ENCODE measurements at places on chromosomes 1 and 21.

DNA sequence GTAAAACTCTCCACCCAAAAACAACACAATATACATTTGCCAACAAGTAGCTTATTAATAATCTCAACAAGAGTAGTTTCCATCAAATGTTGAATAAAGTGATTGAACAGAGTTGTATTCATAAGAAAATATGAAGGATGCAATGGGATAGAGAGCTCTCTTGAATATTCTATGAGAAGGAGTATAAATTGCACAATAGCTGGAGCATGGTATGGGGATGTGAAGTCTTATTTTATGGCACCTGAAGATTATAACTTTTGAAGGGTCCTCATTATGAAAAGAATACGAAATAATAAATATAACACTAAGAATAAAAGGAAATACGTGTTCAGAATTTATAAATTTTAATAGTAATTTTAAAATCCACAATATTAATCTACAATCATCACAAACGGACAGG is 1415.1 kb downstream of the KCNT2 start:
- no peak for DNase-seq

- DNase-seq: no peak
Observed at GRCh38 chr1:101238031-101238628, 1.3 kb downstream of the S1PR1 start.

- no peak for DNase-seq
Observed at GRCh38 chr1:91454136-91454535, 46.5 kb upstream of the CDC7 start.

DNA sequence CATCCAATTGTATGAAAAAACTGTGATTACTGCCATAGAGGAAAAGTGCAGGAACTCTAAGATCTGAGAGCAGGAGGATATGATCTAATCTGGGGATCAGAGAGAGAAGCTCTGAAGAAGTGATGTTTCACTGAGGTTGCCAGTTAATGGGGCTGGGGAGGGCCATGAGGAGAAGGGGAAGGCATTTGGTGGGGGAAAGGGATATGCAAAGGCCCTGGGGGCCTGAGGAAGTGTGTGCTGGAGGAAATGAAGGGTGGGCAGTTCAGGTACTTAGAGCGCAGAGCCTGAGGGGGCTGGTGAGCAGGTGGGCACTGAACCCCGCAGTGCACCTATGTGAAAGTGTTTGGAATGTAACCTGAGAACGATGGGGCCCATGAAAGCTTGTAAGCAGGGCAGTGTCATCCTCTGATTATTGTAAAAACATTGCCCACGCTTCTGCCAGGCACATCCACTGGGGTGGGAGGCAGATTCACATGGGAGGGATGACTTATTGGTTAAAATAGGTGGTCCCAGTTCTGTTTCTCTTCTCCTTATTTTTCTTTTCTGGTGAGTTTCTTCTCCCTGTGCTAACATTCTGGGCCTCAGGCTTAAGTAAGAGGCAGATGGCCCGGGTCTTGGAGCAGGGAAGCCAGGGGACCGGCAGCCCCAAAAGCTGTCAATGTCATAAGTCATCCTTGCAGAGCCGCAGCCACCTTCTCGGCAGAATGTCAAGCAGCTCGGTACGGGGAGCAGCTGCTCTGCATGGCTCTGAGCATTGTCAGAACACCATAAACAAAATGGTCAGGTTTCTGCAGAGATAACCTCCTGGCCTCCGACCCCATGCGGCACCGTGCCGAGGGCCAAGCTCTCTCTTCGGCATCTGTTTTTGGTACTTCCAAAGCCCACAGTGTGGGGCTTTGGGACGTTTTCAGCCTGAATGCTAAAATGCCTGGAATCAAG is 492.0 kb upstream of the VAMP3 start:
- no peak for DNase-seq

DNA sequence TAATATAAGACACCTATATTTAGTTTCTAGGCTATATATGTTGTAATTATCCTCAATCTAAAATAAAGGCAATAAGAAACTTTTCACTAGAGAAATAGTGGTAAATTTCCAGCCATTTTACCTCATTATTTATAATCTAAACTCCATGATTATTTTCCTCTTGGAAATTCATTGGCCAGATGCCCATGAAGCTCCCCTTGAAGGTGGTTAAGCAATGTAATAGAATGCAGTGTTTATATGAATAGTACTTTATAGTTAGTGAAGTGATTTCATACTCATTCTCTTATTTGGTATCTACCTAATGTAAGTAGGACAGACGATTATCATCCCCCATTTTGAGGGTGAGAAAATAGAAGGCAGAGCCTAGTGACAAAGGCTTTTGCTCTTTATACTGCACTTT is 26.5 kb downstream of the NFYC start:
- no peak for DNase-seq

GRCh38 chr1:216904471-216904870 is 181.2 kb upstream of the ESRRG start:
- no peak for DNase-seq

DNA sequence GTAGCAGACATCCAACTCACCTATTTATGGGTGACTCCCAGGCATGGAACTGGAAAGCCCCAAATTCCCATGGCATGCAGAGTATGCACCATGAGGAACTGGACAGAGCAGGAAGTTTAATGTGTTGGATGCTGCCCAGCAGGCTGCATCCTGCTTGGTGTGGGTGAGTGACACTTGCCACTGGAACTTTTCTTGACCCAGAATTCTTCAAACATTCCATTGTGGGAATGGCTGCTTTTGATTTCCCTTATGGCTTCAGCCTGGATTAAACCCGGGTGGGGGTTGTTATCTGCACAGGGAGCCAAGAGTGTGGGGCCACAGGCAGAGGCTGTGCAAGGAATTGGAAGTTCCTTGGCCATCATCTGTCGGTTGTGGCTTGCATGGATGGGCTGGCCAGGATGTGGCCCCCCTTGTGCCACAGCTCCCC is 26.9 kb upstream of the BACE2 start:
- DNase-seq: no peak

DNA sequence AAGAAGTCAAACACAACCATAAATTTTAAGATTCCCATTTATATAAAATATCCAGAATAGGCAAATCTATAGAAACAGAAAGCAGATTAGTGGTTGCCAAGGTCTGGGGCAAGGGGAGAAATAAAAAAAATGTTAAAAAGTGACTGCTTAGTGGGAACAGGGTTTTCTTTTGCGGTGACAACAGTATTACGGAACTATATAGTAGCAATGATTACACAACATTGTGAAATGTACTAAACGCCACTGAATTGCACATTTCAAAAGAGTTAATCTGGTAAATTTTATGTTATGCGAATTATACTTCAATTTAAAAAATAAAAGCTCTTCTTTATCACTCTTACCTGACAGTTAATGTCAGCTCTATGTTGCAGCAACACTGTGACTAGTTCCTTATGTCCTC is 105.2 kb downstream of the ACBD6 start:
- DNase-seq: no peak

DNA sequence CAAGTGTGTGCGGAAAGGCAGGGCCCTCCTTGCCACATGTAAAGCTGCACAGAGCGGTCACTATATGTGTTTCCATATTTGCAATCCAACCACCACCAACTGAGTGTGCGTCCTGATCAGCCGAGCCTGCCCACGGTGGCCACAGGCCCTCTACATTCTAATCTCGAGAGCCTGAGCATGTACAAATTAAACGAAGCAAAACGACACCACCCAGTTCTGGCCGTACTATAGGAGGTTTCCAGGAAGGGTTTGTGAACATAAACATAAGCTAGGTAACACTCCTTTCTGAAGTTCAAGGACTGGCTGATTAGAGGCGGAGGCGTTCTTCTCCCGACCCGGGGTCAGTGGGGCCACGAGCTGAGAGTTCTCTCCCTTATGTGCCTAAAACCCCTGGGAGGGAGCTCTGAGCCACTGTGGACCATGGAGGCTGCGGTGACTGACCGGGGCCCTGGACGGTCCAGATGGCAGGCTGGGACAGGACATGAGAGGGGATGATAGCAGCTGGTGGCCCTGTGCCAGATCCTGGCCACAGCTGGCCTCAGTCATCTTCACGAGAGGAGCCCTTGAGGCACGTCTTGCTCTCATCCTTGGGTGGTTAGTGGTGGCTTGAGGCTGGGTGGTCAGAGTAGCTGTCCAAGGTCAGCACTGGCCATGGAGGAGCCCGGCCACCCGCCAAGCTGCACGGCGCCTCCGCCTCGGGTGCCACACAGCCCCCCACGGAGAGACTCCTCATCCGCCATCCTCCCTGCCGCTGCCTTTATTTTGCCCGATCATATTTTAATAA is 39.1 kb upstream of the TRAPPC10 start:
- DNase-seq: no peak

Data from stimulated activated CD8-positive, alpha-beta memory T cell treated with anti-CD3 and anti-CD28 coated beads, Interleukin-7, amount 100 ng/mL, for 24 hours (primary cell).